Nephron progenitor cell (in vitro differentiated cells): ENCODE measurements at places on chromosomes 1 and 21.

- no peak for DNase-seq
These were observed 137.4 kb upstream of the COL6A1 start for GRCh38 chr21:45844181-45844580.

DNA sequence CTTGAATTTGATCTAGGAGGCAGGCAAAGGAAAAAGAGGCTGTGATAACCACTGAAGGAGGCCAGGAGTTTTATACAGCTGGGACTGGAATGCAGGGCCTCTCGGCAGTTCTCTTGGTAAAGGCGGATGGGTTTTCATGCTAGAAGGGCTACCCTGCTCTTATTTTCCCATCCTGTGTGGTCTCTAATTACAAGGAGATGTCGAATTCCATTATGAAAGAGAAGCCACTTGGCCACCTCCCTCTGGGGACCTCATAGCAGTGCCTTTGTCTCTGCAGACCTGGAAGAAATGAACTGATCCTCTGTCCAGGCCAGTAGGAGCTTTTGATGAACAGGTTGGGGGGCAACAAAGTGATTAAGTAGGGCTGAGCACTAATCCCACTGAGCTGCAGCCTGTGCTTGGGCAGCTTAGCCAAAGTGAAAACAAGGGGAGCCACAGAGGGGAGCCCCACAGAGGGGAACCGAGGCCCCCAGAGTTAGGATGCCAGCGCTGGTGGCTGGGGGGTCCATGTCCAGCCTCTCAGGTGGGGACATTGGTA lies 42.2 kb upstream of the BCAR3 start:
- no peak for DNase-seq

DNA sequence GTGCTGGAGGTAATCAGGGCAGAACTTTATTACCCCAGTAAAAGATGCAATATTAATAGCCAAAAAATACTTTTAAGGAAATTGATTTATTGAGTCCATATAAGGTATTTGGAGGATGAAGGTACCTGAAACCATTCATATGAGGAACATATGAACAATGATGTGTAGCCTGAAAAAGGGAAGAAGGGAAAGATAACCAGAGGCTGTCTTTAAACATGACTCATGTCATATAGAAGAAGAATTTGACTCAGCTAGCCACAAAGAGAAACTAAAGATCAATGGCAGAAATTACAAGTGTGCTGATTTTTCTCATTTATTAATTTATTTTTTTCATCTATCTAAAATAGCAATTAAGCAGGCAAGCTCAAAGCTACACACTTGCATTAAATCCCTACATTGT lies 136.2 kb upstream of the DUSP10 start:
- no peak for DNase-seq

DNA sequence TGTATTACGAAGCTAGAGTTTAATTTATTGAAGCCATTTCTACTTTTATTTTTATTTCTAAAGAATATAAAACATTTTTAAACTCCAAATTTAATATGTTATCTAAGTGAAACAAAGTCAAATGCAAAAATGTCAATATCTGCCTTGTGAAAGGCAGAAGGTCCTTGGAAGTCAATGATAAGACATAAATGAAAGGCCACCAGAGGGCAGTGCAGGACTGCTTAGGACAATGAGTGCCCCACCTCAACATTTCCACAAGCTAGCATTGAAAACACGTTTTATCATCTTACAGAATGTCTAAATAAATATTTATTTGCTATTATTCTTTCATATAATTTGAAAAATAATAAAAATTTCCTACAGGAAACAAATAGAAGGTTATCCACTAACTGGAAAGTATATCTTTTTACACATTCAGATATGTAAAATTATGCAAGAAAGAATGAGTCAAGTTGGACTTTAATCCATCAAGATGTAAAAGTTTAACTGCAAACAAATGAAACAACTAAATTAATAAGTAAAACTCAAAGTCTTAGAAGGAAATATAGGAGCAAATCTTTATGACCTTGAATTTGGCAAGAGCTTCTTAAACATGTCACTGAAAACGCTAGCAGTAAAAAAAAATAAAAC lies 140.1 kb upstream of the FMN2 start:
- DNase-seq = peak; percentile 80

DNA sequence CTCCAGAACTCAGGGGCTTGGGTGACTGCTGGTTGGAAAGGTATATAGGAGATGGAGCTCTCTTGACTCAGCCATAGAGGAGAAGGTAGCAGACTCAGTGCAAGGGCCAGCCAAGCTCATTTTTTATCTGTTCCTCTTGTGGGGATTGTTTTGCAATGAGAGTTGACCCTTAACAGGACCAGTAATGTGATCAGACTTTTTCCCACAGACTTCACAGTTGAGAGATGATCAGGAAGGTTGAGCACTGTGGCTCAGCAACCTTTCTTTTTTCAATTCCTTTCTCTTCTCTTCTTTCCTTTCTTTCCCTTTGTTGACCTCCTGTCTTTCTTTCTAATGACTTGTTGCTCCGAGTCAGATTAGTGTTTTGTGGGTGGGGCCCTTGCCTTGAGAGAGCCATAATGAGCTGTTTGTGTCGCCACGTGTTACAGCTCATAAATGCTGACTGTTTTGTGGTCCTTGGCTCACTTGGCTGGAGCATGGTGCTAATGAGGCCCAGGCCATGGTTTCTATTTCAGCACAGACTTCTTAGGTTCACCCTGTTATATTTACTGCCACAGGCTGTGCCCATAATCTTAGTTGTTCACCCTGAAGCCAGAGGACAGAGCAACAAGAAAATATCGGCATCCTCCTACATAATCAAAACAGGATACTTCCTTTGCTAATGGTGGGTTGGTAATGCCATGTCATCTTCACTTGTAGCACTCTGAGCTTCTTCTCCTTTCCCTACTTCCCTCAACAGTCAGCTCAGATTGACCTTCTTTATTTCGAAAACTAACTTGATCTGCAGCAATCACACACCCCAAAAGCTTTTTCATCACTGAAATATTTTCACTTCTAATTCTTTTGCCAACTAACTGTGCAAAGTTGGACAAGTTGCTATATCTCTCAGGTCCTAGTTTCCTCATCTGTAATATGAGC lies 13.9 kb downstream of the ADAM30 start:
- no peak for DNase-seq

GRCh38 chr1:76835203-76835602 lies 32.1 kb upstream of the ST6GALNAC5 start:
- no peak for DNase-seq

DNA sequence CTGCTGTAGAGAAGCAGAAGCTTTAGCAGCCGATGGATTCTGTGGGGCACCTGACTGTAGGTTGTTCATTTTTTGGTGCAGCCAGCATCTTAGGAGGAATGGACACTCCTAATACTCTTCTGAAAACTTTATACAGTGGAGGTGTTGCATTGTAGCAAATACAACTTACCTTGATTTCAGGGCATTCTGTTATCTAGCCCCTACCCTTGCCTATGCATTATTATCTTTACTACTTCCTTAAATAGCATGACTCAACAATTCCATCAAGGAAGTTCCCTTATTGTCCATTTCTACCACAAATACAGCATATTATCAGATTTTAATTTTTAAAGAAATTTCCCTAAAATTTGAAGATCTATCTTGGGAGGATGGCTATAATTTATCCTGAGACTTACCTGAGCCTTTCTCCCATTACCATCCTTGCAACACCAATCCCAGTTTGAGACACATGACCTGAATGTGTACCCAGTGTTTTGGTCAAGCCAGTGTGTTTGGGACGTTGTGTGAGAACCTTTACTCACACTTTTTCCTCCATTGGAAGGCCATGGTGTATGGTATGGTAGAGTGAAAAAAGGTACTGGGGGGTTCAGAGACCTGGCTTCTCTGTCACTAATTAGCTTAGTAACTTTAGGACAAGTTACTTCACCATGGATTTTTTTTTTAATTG lies 9.2 kb downstream of the POU2F1 start:
- DNase-seq = no peak

DNA sequence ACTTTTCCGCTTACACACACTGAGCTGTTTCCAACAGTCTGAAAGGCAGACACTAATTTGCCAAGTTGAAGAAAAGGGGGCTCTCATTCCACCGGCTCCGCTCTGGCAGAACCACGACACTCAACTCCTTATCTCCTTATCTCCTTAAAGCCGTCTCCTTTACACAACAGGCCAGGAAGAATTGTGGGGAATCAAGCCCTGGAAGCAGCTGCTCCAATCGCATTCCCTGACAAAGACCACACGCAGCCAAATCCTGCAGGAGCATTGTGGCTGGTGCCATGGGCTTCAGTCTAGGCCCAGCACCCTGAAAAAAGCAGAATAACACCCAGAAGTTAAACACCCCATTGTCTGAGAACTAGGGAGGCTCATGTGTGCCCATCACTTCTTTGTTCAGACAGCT lies 24.1 kb downstream of the SUSD4 start:
- DNase-seq = no peak

DNA sequence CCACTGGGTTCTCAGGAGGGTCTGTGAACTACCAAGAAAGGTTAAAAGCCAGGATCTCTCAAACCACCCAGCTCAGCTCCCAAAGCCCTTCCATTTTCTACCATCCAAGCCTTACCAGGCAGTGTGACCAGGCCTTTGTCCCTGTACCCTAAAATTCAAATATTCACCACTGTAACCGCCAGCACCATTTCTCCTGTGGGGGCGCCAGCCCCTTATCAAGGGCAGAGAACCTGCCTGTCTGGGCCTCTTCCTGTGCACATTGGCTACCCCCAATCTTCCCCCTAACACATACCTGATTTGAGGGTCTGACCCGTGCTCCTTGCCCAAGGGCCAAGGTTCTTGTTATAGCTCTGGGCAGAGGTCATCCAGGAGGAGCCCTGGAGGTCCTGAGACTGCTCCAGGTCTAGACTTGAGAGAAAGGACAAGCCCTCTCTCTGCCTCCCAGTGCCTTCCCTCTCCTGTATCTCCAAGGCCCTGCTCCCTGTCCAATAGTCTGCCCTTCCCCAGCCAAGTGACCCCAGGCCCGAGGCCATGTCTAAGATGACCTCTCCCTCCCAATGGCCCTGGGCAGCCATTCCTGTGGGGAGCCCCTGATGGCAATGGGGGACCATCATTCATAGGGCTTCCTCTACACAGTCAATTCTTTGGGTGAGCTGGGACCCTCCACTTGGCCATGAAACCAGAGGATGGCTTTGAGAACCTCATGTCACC lies 78.5 kb downstream of the FHAD1 start:
- no peak for DNase-seq

- peak; percentile 40 for DNase-seq
These were observed 770 bp downstream of the NTNG1 start for GRCh38 chr1:107141491-107142126.

DNA sequence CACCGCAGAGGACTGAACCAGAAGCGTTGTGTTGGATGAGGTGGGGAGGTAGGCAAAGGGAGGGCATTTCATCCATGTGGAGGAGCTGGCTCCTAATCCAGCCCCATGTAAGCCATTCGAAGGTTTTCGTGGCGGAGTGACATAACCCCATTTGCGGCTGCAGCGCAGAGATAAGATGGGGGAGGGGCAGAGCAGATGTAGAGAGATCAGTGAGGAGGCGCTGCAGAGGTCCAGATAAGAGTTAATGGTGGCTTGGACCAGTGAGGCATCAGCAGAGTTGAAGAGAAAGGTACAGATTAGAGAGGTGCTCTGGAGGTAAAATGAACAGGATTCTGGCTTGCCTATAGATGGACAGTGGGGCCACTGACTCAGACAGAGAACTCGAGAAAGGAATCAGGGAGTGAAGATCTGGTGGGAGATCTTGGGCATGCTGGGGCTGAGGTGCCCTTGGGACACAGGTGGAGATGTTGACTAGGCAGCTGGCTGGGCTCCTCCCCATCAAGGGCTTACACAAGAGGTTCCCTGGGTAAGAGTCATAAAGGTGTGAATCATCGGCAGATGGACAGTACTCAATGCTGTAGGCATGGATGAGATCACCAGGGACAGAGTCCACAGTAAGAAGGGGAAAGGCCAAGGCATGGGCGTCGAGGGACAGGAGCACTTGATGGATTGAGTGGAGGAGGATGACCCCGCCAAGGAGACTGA lies 7.8 kb upstream of the PTPRF start:
- no peak for DNase-seq

DNA sequence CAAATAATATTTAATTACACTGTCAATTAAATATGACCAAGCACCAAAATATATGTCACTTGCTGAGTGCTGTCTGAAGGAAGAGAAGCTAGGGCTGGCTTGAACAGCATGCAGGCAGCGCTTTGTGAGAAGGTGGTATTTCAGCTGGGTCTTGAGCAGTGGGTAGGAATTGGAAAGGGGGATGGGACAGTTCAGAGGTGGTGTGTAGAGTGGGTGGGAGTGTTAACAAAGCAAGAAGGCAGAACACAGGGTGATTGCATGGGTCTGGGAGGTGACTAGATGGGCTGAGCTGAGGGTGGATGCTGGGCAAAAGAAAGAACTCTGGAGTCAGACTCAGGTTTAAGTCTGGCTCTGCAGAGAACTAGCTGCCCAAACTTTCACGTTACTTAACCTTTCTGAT lies 14.3 kb upstream of the ETV3 start:
- no peak for DNase-seq

GRCh38 chr1:2914702-2915101 lies 106.6 kb upstream of the ACTRT2 start:
- no peak for DNase-seq

DNA sequence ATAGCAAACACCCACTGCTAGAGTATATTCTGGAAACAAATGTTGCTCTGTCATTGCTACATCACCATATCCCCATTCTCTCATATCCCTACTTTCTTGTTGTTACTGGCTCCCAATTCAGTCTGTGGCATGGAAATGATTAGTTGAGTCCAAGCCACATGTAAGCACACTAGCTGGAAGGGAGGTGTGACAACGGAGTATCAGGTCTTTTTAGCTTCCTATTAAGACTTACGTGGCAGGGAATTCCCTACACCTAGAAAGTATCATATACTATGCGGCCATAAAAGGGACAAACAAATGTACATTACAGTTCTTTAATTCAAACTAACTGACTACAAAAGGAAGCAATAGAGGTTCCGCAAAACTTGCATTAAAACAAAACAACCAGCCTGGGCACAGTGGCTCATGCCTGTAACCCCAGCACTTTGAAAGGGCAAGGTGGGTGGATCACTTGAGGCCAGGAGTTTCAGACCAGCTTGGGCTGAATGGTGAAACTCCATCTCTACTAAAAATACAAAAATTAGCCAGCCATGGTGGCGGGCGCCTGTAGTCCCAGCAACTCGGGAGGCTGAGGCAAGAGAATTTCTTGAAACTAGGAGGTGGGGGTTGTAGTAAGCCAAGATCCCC lies 48.6 kb downstream of the INTS7 start:
- no peak for DNase-seq

GRCh38 chr1:158485455-158485854 lies 13.4 kb downstream of the OR10R2 start:
- no peak for DNase-seq

DNA sequence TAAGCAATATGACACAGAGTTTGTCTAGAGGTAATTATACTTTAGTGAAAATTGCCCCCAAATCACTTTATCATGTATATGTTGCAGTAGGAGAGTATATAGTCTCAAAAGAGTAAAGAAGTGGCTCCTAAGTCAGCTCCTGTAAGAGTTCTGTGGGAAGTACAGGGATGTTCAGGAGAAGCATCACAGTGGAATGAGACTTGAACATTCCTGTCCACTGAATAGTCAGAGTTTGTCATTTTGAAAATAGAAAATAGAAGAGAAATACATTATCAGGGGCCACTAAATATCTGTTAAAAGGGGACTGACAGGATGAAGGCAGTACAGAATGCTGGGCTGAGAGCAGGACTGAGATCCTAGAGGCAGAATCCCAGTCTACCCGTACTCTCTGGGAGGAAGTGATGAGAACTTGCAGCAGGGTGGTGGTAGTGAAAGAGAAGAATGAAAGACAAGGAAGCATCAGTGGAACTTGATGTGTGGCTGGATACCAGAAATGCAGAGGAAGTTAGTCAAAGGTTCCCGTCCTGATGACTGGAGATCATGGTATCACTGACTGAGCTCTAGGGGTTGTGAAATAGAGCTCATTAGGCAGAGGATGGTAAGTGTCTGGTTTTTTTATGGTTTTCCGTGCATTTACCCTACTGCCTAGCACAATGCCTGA lies 153.4 kb downstream of the FMN2 start:
- DNase-seq = no peak
